Umbilical cord (tissue), 2 donors: ENCODE measurements at places on chromosomes 7 and 10.

DNA sequence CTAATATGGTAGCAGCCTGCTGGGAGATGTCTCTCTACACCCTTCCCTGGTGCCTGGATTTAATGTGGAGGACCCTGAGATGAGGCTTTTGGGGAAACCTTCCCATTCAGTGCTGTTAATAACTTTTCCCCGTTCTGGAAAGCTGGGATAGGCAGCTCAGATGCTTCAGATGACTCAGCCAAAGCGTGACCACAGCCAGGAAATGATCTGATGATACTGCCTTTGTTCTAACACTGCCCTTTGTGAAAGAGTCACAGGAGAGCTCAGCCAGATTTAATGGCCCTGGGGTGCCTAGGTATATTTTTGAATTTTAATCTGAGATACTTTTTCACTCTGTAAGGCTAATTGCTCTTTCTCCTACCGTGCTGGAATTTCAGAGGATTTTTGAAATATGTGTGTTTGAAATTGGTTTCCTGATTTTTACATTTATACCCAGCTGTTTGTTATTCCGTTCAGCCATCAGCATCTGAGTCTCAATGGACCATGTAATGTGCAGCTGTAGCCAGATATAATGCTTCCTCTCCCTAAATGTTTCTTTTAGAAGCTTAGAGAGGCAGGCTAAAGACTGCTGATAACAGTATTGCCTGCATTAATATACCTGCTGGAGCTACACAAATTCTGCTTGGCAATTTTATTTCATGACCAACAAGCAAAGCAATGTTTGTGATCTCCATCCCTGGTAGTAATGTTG lies 17.8 kb downstream of the CELF2 start:
- DNase-seq: no peak

GRCh38 chr7:37476881-37477450 lies 28.3 kb upstream of the ELMO1 start:
- DNase-seq: no peak

GRCh38 chr10:58642283-58642682 lies 129.6 kb downstream of the BICC1 start:
- no peak for DNase-seq

DNA sequence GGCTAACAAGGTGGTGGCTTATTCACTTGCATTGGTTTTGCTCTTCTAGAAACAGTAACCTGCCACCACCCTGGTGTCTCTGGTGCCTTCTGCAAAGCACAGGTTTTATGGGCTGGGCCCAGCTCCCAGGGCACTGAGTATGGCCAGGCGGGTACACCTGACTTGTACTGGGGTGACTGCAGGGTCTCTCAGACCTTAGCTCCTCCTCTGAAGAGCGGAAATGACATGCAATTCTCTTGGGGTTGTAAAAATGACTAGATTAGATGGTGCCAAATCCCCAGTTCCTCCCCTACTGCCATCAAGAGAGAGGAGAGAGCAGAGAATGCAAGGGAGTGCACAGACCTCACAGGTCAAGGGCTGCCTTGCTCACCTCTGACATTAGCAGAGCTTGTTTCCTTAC lies 14.7 kb downstream of the ESYT2 start:
- DNase-seq: no peak

GRCh38 chr10:12241810-12242529 lies 46.0 kb downstream of the CDC123 start:
- DNase-seq: peak; percentile 18
